ENCODE measurements at places on chromosomes 6 and 20. TPM values are rescaled to one million over a fixed set of nuclear protein-coding genes. Genes with fewer than 3 reads are reported as not detected.

DNA sequence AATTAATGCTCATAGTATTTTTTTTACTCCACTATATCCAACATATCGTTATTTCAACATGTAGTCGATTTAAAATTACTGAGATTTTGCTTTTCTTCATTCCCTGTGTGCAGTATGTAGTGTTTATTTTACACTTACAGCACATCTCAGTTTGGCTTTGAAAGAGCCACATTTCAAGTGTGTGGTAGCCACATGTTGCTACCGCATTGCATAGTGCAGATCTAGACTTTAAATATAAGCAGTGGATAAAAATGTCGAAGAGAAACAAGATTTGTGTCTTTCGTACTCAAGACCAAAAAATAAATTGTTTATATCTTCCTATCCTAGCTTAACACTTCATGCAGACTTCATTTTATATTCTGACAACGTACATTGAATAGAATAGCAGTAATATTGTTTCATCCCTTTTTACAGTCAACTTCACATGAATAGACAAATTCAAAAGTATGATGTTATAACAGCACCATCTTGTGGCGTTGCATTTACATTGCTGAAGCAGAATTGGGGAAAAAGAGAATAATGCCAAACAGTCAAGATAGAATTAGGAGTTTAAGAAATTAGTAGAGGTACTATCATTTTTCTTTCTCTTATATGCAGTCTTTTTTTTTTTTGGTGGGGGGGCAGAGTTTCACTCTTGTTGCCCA is 29.9 kb downstream of the FBXO5 start:
- DNase-seq, result no peak

- no peak for DNase-seq
These were observed 535.8 kb downstream of the TENT5A start for GRCh38 chr6:81216668-81217067.

DNA sequence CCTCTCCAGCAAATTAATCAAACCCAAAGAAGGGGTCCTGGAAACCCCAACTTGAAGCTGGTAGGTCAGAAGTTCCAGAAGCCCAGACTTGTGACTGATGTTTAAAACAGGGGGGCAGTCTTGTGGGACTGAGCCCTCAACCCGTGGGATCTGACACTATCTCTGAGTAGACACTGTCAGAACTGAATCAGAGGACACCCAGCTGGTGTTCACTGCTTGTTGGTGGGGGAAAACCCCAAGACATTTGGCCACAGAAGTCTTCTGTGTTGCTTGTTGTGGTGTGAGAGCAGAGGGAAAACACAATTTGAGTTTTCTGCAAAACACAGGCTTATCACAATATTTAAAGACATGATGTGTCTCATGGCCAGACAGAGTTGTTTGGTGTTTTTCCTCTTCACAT is 29.9 kb downstream of the KIF13A start:
- DNase-seq, result no peak

DNA sequence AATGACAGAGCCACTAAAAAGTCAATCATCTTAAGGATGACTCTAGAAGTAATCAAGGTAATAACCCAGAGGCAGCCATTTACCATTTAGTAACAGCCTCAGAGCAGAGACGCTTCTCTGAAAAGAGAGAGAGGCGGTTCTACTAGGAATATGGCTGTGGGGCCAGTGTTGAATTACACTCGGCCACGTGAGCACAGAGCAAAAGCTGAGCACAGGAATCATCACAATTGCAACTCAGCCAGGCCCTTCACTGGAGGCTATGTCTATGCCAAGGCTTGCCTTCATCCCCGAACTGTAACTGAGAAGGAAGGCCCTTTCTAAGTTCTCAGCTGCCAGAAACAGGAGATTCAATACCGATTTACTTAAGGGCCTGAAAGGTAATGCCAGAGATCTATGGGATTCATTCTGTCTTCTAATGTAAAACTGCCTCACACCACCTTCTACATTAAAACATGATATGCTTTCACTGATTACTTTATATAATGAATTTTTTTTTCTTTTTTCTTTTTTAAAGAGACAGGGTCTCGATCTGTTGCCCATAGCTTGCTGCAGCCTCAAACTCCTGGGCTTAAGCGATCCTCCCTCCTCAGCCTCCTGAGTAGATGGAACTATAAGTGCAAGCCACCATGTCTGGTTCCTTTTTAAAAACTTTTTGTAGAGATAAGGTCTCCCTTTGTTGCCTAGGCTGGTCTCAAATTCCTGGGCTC is 67.6 kb downstream of the NUDT3 start:
- DNase-seq, result no peak

DNA sequence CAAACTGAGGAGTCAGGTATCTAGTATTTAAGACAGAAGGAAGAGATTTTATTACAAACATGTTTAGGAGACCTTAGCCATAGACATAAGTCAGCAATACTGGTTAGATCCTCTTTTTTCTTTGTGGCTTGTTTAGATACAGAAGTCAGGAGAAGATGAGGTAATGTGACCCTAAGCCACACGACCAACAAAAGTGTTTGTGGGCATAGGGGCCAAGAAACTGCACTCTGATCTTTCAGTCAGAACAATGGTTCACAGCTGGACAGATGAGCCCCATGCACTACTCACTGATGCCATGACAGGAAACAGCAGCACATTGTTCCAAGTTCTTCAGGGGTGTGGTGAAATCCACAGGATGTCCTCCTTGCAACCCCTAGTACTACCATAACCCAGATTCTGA is 238.5 kb upstream of the RAB32 start:
- DNase-seq, result no peak

DNA sequence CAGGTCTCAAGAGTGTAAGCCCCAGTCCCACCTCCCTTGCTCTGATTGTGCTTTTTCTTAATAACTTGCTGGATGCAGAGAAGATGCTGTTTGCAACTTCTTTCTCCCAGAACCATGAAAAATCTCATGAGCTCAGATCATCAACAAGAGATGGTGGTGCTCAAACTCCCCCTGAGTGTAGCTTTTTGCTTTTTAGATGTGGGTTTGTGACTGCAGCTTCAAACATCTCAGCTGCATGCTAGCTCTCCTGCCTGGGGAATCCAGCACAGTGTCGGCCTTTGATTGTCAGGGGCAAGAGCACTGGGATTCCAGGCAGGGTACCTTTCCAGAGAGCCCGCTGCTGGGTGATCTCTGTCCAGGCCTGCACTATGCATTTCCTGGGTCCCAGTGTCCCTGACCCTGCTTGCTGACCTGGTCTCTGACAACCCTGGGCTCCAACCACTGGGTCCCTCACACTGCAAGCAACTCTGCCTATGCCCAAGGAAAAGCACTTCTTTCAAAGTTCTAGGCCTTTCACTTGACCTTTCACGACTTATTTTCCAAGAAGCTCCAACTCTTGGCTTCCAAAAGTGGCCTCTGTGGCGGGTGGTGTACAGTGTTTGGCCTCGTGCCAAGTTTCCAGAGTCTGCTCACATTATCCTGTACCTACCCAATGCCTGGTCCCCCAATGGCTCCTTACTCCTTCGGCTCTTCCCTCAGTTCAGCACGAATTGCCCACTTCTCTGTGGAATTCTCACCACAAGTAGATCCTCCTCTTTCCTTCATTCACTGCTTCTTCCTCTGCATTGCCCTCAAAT is 69.7 kb upstream of the LY86 start:
- DNase-seq, result no peak

DNA sequence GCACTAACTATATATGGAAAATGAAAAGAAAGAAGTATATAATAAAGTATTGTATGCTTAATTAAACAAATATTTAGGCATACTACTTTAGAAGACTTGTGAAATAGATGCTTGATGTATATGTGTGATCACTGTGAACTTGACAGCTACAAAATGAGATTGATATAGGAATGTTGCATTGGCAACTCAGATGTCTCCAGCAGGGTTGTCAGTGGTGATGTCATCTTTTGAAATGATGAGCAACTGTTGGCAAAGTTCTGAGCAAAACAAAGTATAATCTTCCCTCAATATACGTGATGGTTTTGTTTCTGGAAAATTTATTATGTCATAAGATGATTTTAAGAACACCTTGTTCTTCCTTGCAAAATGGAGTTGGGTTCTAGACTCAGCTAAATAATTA is 133.8 kb downstream of the ARID1B start:
- DNase-seq, result no peak

GRCh38 chr20:48858075-48858790 is 30.4 kb upstream of the PREX1 start:
- DNase-seq, result no peak

DNA sequence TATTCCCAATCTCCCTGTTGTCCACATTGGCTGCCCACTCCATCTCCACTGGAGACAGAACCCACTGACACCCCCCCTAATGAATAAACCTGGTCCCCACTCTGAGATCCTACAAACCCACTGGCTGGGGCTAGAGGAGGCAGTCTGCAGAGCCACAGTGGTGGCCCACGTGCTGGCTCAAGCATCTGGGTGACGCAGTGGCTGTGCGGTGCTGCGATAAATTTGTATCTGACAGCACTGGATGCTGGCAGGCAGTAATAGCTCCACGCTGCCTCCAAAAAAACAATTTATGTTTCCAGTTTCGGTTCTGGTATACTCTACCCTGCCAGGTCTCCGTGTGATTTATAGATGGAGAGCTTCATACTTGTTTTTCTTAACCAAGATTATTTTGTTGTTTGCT is 87.1 kb upstream of the SYNDIG1 start:
- no peak for DNase-seq

GRCh38 chr6:163994566-163994965 is 580.0 kb downstream of the QKI start:
- DNase-seq, result no peak

DNA sequence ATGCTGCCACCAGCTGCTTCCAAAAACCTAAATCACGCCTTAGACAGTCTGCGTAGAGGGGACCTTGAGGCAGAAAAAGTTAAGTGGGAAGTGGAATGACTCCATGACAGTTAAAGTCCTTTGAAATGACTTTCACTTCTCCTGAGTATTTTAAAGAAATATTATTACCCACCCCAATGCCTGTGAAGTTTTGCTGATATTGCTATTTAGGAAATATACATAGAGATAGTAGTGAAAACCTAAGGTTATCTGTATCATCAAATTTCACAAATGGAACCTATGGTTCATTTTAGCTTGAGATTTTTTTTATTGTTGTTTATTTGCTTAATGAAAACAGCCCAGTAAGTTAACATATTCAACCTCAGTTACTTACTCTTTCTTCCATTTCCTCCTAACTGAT is 182.1 kb upstream of the FBXL4 start:
- DNase-seq, result no peak

- DNase-seq, result peak; percentile 23
These were observed 70.6 kb upstream of the DST start for GRCh38 chr6:56713254-56713672.

- DNase-seq, result no peak
These were observed 452.1 kb upstream of the PLCB4 start for GRCh38 chr20:8616792-8617191.

- no peak for DNase-seq
These were observed 636.9 kb downstream of the QKI start for GRCh38 chr6:164051427-164051826.

GRCh38 chr6:43939281-43940070 is 169.5 kb downstream of the VEGFA start:
- no peak for DNase-seq

DNA sequence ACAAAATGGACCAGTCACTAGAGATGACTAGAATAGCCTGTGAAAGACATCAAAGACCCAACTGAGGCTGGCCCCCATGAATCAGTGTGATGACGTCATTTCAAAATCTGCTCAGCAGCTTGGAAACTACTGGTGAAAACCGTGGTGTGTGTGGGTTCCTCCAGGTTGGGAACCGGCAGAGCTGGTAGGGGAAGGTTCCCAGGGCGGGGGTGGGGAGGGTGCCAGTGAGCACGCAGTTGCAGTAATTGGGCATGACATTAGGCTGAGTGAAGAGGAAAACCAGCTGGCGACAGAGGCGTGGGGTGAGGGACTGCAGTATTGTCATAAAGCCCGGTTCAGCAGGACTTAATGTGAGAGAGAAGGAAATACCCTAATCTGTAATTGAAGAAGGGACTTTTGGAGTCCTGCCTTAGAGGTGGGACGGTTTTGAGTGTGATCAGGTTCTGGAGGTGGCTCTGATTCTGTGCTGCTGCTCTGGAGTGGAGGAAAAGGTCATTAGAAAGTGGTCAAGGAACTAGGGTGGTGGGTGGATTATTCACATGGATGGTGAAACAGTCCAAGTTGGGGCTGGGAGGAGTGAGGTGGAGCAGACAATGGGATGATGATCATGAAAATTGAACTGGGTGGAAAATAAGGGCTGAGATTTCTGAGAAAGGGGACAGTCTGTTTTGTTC is 52.0 kb upstream of the MTHFD1L start:
- DNase-seq, result no peak

DNA sequence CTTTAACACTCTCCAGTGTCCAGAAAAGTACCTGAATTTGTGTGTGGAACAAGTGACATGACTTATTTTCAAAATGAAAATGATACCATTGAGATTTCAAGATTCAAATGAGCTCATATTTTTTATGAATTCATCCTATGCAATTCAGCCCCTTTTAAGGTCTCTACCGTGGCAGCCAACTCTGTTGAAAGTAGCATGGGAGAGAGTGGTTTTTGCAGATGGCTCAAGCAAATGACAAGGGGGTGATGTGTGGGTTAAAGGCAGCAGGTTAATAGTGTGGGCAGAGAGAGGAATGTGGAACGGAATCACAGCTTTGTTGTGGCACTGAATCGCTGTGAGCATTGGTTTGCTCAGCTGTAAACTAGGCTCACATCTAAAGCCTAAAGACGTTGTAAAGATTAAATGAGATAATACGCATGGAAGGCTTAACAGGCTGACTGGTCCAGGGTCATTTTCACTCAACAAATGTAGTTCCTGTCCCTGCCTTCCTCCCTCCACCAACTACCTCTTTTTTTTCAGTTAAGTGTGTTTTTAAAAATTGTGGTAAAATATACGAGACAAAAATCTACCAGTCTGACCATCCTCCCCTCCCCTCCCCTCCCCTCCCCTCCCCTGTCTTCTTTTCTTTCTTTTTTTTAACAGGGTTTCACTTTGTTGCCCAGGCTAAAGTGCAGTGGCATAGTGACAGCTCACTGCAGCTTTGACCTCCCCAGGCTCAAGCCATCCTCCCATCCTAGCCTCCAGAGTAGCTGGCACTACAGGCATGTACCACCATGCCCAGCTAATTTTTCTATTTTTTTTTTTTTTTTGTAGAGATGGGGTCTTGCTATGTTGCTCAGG is 114.7 kb upstream of the ZNF217 start:
- no peak for DNase-seq

GRCh38 chr20:32763202-32764004 is 1.2 kb downstream of the DNMT3B start:
- DNase-seq, result peak; percentile 46

GRCh38 chr6:75735491-75736186 is 13.4 kb upstream of the MYO6 start:
- peak; percentile 65 for DNase-seq

- DNase-seq, result no peak
These were observed 32.7 kb downstream of the SLX4IP start for GRCh38 chr20:10467681-10468339.

GRCh38 chr6:139600343-139600742 is 225.9 kb upstream of the CITED2 start:
- DNase-seq, result no peak

GRCh38 chr6:37700620-37700973 is 2.9 kb upstream of the MDGA1 start:
- no peak for DNase-seq

GRCh38 chr20:43345676-43346075 is 112.0 kb upstream of the SRSF6 start:
- no peak for DNase-seq

The COL9A3 gene
- total RNA-seq, result 25.2 TPM

The RSPH9 gene
- not detected for total RNA-seq

The ASIP gene
- total RNA-seq, result not detected

The WFDC5 gene
- not detected for total RNA-seq

The PNPLA1 gene
- not detected for total RNA-seq

The SRMS gene
- not detected for total RNA-seq

The NDUFAF4 gene
- total RNA-seq, result 42.2 TPM

The C6orf118 gene
- 0.52 TPM for total RNA-seq

The GJA10 gene
- total RNA-seq, result not detected

Data from body of pancreas (tissue), 4 donors.